ENCODE measurements at places on chromosomes 3 and 15.

DNA sequence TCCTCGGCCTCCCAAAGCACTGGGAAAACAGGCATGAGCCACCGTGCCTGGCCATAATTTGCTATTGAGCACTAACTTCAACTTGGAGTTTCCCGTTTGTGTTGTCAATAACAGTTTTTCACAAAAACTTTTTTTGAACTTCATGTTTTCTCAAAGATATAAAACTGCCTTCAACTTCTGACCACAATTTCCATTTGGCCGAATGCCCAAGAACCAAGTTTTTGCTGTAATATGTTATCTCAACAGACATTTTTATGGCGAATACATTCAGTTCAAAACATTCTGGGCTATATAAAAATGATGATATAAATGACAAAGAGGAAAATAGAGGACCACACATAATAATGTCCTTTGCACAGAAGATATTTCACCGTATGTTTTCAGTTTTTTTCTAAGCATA is 56.4 kb downstream of the NEDD4 start:
- DNase-seq, result no peak

DNA sequence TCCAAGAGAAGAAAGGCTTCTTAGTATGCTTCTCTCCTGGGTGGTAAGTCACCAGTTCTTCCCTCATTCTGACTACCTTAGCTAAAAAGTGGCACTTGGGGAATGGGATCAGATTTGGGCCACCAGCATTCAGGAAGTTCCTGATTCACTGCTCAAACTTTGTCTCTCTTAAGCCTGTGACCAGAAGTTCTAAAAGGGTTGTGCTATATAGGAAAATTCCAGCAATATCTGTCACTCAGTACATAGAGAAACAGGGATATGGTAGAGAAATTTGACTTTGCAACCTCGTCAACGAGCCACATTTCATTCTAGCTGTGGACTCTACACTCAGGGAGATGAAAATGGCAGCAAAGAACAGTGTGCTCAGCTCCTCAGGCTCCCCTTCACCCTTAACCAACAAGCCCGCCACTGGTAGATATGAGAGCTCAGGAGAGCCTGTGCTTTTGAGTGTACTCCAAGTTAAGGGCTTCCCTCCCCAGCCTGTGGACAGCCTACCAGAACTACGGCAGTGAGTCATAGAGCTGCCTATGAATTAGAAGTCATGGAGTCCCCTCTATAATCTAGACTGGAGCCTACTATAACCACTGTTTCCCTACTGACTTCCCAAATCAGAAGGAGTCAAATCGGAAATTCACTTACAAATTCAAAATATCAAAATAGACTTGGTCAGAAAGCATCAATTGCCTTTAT is 52.6 kb upstream of the MYO5C start:
- DNase-seq, result no peak

- DNase-seq, result no peak
Observed at GRCh38 chr3:177764377-177764912, 567.2 kb upstream of the TBL1XR1 start.

DNA sequence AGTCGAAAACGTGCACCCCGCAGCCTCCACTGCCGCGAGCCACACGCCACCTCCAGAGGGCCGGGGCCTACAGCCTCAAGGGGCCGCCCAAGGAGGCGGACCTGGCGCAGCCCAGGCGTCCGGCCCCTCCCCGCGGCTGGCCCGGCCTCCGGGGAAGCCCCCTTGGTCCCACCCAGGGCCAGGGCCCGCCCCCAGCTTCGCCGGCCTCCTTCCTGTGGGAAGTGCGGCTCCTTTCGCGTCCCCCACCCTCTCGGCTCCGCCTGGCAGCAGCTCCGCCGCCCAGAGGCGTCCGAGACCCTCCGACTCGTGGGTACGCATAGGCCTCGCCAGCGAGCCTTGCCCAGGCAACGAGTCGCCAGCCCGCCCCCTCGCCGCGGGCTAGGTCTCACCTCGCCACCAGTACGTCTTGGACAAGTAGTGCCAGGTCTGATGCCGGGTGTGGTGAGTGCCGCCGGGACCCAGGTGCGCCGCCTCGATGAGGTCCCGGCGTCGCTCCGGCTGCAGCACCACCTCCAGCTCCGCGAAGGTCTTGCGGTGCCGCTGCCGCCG is 642 bp downstream of the ZBTB11 start:
- peak; percentile 96 for DNase-seq

- no peak for DNase-seq
Observed at GRCh38 chr3:182925330-182925943, 54.9 kb downstream of the DCUN1D1 start.

DNA sequence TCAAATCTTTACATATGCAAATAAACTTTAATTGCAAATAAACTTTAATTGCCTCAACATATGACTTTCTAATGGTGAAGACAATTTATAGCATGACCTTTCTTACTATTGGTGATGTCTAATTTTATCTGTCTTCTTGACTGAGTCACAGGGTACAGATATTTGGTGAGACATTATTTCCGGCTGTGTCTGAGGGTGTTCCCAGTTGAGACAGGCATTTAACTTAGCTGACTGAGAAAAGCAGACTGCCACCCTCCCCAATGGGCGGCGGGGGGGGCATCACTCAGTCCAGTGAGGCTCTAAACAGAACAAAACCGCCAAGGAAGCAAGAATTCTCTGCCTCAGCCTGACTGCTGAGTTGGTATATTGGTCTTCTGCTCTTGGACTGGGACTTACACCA is 160.0 kb downstream of the TBL1XR1 start:
- DNase-seq, result no peak

DNA sequence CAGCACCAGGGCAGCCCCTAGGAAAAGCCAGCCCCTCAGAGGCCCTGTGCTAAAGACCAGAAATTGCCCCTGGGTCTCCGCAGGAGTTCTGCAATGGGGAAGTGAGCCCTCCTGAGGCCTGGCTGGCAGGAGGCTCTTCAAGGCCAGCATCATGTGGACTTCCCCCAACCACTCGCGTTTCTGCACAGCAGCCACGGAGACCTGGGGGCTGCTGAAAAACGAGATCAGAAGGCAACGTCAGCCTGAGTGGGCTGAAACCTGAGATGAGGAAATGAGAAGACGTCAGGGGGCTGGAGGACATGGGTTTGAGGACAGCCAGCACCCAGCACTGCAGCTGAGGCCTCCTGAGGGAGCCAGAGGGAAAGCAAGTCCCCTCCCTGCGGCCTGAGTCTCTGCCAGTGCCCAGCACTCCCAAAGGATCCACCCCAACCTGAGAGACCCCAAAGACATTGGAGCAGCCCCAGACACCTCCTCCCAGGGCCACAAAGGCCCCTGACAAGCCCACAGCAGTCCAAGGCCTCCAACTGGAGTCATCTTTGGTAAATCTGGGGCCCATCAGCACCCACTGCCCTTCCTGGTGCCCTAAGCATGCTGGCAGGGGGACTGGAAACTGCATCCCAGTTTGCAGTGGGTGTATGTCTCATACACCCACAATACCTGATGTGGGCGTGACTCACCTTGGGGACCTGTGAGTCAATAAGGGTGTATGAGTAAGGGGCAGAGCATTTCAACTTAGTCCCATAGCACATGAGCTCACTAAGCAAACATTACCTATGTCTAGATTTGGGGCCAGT is 29.2 kb upstream of the CYP11A1 start:
- no peak for DNase-seq

- DNase-seq, result no peak
Observed at GRCh38 chr3:15316998-15317435, 15.4 kb downstream of the SH3BP5 start.

GRCh38 chr15:58760385-58761009 is 10.6 kb upstream of the MINDY2 start:
- no peak for DNase-seq

GRCh38 chr15:73228128-73228646 is 140.6 kb downstream of the HCN4 start:
- no peak for DNase-seq

DNA sequence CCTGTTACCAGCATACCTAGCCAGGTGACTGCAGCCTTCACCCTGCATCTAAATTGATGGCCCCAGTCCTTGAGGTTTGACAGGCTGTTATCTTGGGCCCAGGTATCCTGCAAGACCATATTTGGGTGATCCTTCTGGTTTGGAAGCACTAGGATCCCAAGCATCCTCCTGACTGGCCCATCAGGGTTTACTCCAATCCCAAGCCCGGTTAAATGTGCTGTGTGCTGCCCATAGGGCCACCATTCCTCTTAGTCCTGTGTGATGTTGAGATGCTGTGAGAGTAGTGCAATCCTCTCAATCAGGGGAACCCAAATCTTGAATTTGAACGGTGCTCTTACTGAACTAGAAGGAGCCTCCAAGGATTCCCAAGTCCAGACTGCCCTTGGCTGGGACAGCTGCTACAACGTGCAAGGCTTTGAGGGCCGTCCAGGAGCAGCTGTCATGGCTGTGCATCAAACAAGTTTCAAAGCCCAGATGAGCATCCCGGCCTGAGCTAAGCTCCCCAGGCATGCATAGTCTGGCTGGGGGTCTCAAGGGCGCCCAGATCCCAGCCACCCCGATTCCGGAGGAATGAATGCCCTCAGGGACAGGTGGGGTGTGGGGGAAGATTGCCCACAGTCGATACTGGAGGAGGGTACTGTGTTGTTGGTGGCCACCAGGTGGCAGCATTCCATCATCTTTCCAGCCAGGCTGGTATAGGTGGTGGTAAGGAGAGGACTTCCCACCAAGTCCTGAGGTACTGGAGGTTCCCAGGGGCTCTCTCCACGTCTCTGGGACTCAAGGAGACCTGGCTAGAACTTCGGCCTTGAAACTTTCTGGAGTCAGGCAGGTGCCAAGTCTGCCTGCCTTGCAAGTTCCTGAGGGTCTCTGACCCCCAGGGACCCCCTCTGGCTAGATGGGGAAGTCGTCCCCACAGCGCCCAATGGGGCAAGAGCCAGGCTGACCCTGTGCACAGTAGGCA is 32.6 kb downstream of the RBM5 start:
- DNase-seq, result peak; percentile 59

DNA sequence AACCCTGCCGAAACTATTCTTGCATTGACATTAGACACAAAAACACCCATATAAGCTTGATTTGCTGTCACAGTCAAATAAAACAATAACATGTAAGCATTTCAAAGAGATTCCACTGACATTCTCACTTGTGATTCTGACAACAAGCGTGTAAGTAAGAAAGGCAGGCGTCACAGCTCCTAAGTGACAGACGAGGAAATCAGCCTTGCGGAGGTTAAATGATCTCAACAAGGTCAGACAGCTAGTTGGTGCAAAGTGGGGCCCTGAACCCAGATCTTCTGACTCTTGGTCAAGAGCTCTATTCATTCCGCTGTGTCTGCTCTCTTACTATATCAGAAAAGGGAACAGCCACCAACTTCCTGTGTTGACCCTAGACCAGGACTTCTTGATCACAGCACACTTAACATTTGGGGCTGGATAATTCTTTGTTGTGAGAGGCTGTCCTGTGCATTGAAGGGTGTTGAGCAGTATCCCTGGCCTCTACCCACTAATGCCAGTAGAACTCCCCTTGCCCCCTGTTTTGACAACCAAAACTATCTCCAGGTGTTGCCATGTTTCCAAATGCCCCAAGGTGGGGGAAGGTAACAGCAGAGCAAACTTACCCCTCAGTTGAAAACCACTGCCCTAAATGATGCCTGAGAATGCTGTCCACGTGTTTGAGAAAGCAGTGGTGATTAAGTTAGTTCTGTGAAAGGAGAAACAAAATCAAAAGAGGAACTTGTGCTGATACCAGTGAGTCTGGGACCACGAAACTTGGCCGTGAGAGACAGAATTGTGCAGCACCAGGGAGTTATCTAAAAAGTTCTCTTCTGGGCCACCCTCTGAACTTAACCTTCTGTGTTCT is 86.1 kb downstream of the LIPC start:
- no peak for DNase-seq

- no peak for DNase-seq
Observed at GRCh38 chr3:5258526-5258925, 71.0 kb downstream of the EDEM1 start.

GRCh38 chr15:65377105-65377975 is 462 bp downstream of the IGDCC3 start:
- DNase-seq, result no peak

GRCh38 chr3:174266476-174266875 is 592.7 kb upstream of the NAALADL2 start:
- no peak for DNase-seq

- DNase-seq, result no peak
Observed at GRCh38 chr3:100740207-100740606, 30.9 kb downstream of the TFG start.

DNA sequence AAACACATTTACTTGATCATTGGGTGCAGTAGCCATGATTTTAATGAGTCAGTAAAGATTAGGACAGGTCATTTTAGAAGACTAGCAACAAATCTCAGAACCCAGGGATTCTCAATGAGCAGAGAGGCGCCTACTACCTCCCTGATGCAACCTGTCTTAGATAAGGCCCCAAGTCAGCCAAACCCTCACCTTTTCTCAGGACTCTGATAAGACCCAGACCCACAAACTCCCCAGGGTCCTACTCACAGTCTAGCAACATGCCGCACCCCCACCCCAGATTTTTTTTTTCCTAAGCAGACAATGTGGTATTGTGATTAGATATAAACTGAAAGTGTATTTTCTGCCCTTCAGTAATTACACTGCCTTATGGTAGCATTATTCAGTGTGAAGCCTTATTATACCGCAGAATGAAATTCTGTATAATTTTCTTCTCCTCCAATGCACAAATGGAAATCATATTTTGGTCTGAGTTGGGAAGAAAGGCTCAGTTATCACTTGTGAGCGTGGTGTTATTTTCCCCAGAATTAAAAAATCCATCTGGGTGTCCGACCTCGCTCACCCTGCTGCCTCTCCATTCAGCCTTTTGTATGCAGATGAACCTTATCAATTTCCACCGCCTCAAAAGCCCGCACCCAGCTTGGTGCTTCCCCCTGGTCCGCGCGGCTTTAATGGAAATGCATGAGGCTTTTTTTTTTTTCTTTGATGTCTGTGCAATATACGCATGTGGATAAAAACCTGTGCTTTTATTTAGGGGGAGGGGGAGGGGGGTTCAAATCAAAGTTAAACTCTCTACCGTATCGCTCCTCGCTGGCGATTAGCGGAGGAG is 122.0 kb upstream of the SOX14 start:
- no peak for DNase-seq

GRCh38 chr3:97350971-97351370 is 413.6 kb upstream of the ARL6 start:
- no peak for DNase-seq

DNA sequence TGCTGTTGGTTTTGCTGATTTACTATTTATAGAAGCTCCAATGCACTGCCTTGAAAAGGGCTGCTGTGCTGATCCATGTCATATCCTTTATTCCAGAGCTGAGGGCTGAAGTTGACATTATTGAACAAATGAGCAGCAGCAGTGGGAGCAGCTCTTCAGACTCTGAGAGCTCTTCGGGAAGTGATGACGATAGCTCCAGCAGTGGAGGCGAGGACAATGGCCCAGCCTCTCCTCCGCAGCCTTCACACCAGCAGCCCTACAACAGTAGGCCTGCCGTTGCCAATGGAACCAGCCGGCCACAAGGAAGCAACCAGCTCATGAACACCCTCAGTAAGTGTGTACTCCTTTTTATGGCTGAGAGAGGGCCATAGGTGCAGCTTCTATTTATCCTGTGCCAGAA is 8.8 kb downstream of the EAF1 start:
- DNase-seq, result no peak

DNA sequence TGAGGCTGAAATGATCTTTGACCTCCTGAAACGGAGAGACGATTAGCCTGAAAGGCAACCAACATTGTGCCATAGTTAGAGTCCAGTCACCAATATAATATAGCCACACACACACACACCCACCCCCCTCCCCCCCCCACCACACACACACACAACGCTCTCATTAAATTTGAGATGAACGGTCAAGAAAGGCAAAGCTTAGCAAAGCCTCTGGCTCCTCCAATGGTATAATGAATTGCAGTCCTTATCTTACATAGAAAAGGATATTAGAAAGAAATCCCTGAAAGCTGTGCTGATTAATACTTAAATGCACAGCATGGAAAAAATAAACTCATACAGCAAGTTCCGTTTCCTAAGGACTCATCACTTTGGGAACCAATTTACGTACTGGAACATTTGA is 876 bp upstream of the ZNF385D start:
- DNase-seq, result no peak

- no peak for DNase-seq
Observed at GRCh38 chr3:61181874-61182273, 69.4 kb downstream of the FHIT start.
